ENCODE measurements at places on chromosomes 16 and 17.
A peak's percentile ranks its signal among the peaks of the same experiment; 100 is the strongest.

DNA sequence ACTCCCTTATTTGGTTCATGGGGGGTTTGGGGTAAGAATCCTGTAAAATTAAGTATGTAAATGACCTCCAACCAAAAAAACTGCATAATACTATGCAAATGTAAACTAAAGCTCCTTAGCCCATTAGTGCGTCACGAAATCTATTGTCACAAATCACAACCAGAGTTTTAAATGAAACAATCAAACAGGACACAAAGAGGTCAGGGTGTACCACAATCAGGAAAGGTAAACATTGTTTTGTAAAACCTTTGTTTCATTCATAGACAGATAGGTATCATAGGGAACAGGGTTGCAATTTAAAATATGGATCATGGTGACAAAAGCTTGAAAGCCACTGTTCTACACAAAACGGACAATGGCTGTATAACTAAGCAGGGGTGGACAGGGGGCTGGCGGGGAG, 61.0 kb downstream of the ARHGAP17 start:
- no peak for DNase-seq

DNA sequence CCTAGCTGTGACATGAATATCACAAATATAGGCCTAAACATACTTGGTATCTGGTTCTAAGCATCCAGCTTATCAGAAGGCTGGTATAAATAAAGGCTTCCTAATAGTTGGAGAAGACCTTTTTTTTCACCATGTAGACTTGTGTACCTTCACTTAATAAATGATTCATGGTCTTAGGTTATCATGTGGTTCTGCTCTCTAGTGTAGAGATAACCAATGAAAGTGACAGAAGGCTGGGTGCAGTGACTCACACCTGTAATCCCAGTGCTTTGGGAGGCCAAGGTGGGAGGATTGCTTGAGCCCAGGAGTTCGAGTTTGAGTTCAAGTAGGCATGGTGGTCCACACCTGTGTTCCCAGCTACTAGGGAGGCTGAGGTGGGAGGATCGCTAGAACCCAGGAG, 3.1 kb downstream of the DDX19A start:
- no peak for DNase-seq

DNA sequence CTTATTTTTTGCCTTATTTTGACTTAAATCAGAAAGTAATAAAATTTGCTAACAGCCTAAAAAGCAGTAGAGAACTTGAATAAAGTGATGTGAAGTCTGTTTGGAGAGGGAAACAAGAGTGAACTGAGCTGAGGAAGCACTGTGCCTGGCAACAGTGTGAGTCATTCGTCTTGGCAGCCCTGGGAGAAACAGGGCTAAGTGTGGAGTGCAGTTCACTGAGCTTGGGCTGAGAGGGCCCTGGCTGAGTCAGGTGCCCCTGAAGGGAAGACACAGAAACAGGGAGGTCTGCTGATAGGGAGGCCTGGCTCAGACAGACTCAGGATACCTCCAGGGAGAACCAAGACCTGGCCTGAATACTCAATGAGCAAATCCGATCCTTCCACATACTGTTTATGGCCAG, 132.1 kb downstream of the HS3ST4 start:
- DNase-seq: no peak

DNA sequence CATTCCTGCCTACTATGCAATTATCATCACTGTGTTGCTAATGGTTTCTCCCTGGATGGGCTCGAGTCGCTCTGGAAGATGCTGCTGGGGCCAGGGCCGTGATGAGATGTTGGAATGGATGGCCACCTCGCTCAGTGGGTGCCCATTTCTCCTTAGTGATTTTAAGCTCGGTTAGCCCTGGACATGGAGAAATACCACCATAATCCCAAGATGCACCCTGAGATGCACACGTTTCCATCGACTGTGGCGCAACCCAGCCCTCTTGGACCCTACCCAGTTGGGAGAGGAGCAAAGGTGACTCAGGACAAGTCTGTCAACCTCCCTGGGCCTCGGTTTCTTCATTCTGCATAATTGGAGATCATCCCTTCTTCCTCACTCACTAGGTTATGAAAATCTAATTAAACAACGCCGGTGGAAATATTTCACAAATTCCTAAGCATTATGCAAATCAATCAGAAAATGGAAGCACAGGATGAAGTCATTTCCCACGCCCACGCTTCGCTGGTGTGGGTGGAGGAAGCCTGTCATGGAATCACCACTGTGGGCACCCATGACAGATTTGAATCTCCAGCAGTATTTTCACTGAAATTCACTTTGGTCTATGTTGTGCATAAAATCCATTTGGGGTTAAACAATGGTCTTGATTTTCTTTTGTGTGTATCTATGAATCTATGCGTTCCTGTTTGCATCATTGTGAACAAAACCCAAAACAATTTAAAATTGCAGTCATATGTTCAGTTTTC, 195.2 kb downstream of the AXIN2 start:
- no peak for DNase-seq

GRCh38 chr17:64073771-64074703, 53.6 kb upstream of the ICAM2 start:
- no peak for DNase-seq

GRCh38 chr17:6780886-6781285, 4.9 kb downstream of the FBXO39 start:
- DNase-seq: no peak

DNA sequence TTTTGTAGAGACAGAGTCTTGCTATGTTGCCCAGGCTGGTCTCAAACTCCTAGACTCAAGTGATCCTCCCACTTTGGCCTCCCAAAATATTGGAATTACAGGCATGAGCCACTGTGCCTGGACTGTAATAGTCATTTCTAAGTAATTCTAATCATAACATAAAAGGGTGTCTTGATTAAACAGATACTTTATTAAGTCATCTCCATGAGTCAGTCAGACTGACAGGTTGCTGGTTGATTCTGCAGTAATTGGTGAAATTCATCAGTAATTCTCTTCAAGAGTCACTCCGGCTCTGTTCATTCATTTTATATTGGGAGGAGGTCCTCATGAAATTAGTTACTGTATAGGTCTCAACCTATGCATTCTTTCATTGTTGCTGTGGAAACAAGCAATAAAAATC, 85.6 kb downstream of the SPECC1 start:
- DNase-seq: no peak

DNA sequence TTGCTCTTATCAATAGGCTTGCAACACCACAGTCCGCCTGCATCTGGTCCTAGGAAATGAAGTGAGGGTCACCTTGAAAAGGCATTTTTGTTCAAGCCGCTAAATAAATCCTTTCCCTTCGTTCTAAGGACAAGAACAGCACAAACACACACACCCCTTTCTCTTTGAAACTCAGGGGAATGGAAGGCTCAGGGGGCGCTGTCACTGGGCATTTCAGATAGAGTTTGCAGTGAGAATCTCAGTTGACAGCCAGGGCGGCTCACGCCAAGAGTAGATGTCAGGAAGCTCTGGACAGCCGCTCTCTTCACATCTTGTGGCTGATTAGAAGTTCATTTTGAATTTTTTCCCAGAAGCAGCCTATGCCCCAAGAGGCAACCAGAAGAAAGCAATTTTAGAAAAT, 39.8 kb downstream of the ABAT start:
- no peak for DNase-seq

GRCh38 chr17:72693151-72693878, 399.2 kb downstream of the SLC39A11 start:
- no peak for DNase-seq

DNA sequence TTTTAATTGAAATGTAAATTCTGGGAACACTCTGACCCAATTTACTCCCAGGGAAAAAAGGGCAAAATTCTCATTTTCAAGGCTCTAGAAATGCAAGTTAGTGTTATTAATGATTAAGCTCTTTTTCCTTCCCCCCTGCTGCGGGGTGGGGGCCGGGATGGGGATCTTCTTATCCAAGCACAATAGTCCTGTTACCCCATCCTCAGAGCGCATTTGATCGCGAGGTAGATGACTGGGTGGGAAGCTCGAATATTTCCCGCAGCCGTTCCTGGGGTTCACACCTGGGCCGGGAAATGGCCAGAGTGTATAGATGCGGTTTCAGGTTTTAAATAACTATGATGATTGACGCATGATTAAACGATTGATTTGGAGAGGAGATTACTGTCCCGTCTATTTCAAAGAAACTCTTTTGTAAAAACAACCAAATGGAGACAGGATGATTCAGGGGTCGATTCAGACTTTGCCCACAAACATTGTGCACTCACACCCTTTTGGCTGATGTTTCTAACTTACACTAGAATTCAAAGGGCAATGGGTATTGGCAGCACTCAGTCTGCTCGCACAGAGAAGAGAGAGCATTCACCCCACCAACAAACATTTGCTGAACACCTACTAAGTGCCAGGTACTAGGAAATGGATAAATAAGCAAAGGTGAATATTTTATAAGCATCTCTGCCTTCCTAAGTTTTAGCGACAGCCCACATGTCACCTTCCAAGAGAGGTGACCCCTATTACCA, 55.0 kb downstream of the SALL1 start:
- no peak for DNase-seq

DNA sequence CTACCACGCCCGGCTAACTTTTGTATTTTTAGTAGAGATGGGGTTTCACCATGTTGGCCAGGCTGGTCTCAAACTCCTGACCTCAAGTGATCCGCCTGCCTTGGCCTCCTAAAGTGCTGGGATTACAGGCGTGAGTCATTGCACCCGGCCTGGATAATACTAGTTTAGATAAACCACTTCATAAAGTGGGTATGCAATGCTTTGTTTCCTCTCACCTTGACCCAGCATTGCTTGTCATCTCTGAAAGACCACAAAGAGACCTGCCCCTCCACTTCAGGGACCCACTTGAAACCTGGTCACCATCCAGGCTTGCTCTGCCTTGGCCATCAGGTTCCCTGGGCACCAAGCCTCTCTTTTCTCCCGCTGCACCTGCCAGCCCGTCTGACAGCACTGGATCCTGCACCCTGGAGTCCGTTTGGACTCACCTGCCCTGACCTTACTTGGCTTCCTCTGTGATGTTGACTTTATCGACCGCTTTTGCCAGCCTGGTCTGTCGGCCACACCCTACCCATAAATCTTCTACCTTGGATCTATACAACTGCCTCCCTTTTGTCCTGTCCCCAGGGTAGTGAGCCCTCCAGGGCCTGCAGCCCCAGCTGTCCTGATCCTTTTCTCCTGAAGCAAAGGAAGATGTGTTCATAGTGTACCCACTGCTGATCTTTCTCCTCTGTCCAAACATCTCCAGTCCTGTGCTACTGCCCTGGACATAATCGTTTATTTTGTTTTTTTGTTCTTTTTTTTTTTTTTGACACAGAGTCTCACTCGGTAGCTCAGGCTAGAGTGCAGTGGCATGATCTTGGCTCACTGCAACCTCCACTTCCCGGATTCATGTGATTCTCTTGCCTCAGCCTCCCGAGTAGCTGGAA, 12.7 kb upstream of the ZG16 start:
- no peak for DNase-seq

DNA sequence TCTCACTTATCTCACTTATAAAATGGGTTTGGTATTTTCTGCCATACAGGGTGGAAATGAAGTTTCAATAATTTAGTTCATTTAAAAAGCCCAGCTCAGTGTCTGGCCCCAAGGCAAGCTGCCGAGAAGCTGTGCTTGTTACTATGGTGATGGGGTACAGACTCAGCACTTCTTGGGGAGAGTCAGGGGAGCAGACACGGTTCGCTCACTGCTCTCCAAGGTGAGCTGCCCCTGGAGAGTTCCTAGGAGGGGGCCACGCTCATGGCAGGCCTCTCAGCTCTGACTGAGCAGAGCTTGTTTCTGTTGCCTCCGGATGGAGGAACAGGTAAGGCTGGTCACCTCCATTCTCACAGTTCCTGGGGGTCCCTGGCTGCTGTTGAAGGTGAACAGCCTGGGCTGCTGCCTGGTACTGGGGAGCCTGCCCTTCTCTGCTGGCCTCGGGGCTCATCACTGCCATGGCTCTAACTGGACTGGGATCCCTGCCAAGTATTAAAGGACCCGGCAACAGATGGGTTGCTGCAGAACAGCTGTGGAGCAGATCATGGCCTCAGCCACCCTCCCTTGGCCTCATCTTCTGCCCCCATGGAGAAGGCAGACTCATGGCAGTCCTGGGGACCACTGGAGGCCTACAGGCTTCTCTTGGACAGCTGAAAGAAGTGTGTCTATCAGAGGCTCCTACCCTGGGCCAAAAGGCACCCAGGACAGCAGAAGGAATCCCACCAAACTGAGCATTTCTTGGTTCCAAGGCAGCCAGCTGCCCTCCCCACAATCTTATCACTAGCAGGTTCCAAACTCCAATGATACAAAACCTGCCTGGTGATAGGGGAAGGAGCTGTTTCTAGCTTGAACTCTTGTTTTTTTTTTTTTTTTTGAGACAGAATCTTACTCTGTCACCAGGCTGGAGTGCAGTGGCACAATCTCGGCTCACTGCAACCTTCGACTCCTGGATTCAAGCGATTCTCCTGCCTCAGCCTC, 25.9 kb upstream of the SPATA32 start:
- DNase-seq: no peak

GRCh38 chr16:85603203-85603755, 9.8 kb upstream of the GSE1 start:
- no peak for DNase-seq

DNA sequence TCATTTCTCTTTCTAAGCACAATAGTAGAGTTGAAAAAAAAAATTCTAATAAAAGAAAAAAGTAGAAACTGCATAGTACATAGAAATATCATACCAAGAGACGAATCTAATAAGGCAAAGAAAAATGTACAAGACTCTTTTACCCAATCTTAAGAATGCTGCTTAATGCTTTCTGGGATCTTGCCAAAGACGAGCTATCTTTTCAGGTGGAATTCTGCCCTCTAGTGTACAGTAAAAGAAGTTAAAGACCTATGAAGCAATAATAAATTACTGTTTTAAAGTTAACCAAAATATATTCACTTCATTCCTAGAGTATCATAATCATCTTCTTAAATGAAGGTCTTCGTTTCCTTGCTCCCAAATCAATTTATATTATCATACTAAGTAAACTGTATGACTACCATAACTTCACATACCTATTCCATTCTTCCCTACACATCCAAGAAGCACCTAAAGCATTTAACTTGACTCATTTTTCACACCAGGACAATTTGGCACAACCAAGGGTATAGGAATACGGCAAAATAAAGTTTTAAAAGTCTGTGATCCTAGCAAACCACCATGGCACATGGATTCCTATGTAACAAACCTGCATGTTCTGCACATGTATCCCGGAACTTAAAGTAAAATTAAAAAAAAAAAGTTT, 47.7 kb downstream of the CFDP1 start:
- DNase-seq: no peak

DNA sequence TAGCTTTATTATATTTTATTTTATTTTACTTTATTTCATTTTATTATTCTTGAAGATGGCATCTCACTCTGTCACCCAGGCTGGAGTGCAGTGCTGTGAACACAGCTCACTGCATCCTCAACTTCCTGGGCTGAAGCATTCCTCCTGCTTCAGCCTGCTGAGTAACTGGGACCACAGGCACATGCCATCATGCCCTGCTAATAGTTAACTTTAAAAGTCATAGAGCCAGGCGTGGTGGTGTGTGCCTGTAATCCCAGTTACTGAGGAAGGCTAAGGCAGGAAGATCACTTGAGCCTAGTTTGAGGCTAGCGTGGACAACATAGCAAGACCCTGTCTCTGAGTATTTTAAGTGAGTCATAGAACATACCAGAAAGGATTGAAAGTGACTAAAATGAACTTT, 38.7 kb downstream of the ESRP2 start:
- no peak for DNase-seq

GRCh38 chr16:30091474-30092372, at the start of gene TBX6:
Gene TBX6, minus strand, starts transcription at chr16:30091924. Its CDS starts 731 bp downstream, at chr16:30091193.
- DNase-seq: peak; percentile 86

- DNase-seq: no peak
Measured at GRCh38 chr16:69448470-69449193, 24.2 kb downstream of the CYB5B start.

Measured in anterior cingulate cortex (tissue), 58 donors.